ENCODE measurements at places on chromosomes 11 and 22.
A peak's percentile ranks its signal among the peaks of the same experiment; 100 is the strongest.

DNA sequence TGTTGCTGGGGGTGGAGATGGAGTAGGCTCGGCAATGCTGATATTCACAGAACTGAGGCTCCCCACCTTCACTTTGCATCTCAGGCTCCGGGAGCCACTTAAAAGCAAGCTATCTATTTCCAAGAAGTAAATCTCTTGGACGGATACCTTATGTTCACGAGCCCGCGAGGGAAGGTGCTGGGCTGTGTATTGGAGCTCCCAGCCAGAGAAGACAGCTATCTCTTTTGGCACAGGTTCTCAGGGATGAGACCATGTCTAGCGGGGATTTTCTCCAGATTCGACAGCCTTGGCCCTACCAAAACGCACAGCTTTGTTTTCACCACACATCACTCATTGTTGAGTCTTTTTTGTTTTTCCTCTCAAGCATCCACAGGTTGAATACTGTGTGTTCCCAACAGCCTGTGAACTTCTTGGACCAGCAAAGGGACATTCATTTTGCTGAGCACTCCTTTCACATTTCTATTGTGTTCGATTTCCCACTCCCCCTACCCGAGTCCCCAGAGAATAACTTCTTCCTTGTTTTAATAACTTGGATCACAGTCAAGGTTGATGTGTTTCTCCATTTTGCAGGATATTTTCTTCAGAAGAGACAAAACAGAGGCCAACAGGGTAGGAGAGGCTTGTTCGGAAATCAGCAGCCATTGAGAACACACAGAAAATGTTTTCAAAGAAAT, 23.3 kb downstream of the WT1 start:
- no peak for DNase-seq

GRCh38 chr11:106070606-106071005, 6.5 kb downstream of the KBTBD3 start:
- no peak for DNase-seq

- peak; percentile 70 for DNase-seq
These were observed 53.4 kb downstream of the SCGB1A1 start for GRCh38 chr11:62472063-62472884.

GRCh38 chr11:69306821-69307220, 12.9 kb downstream of the MYEOV start:
- DNase-seq = no peak

DNA sequence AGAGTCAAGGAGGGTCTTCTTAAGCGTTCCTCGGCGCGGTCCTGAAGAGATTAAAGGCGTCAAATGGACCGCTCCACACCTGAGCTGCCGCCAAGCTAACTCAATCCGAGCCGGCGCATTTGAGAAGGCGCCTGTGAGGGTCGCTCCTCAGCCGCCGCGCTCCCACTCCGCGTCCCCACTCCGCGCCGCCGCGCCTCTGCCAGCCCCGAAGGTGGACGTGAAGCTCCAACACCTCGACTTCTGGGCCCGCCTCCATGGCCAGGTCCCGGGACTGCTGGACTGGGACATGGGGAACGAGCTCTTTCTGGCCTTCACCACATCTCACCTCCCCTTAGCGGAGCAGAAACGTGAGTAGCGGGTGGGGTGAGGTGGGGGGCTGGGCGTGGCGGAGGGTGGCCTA, at the start of gene FOXR1:
FOXR1 (plus strand) TSS at position 116 of the 400 bp plus-strand sequence; CDS start at position 287, 171 bp downstream.
- no peak for DNase-seq

GRCh38 chr11:73629907-73630306, 16.5 kb upstream of the PLEKHB1 start:
- DNase-seq = no peak

GRCh38 chr11:134149371-134149770, 74.4 kb downstream of the NCAPD3 start:
- no peak for DNase-seq

DNA sequence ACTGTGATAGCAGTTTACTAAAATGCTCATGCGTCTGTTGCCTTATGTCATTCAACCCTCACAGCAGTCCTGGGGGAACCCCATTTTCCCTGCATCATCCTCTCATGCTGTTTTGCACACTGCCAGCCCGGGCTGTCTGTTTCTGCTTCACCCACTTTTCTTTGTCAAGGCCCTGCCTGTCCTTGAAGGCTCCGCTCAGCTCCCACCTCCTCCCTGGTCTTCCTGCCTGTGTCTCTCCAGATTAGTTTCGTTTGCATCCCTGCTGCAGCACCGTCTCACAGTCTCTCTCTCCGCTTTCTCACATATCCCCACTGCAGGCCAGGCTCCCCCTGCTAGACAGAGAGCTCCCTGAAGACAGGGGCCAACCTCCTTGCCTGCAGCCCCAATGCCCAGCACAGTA, 29.9 kb downstream of the SERPINH1 start:
- no peak for DNase-seq

DNA sequence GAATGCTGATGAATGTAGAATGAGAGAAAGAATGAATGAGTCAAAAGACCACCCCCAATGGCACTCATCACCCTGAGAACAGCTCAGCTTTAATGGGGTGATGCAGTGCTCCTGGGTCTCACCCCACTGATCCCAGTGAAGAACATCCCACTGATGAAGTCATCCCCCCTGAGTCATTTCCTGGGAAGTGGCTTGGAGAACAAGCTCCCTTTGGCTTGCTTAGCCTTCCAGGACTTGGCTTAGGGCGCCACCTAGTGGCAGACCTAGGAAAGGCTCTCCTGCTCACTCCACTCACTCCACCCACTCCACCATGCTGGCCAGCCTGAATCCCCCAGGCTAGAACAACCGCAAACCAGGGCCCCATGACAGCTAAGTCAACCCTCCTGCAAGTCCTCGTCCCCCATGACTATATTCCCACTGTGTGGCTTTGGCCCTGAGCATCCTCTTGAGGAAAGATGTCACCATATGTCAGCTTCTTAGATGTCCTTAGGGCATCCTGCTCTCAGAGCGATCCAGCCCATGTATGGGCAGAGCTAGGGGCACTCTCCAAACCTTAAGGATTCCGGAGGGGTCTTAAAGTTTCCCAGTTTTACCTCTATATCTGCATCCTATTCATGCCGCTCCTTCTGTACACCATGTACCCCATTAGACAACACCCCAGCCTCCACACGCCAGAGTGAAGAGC, 17.8 kb upstream of the TMPRSS13 start:
- peak; percentile 92 for DNase-seq
